Cerebellar nuclear complex (tissue), 1 donor: ENCODE measurements at places on chromosomes 6 and 20.

DNA sequence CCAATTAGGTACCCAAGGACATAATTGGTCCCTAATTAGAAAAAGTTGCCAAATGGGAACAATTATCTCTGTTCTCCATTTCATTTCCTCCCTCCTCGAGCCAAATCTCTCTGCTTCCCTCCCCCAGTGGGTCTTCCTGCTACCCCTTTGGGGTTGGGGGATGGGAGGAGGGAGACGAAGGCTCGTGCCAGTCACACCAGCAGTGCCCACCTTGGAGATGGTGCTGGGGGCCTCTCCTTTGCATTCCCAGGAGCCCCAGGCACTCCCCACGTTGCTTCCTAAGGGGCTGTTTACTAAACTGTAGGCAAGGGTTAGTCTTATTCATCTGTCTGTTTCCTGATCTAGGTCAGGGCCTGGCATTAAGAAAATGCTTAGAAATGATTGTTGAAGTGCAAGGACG is 33.1 kb downstream of the MDFI start:
- DNase-seq = no peak

- no peak for DNase-seq
These were observed 1334.0 kb upstream of the CITED2 start for GRCh38 chr6:140708441-140708840.

- no peak for DNase-seq
These were observed 6.6 kb downstream of the RNASET2 start for GRCh38 chr6:166949528-166950442.

GRCh38 chr20:15622368-15622767 is 950.9 kb downstream of the KIF16B start:
- no peak for DNase-seq

- no peak for DNase-seq
These were observed 46.0 kb downstream of the CAP2 start for GRCh38 chr6:17439243-17439993.

GRCh38 chr6:161598896-161599295 is 325.0 kb upstream of the AGPAT4 start:
- DNase-seq = no peak

DNA sequence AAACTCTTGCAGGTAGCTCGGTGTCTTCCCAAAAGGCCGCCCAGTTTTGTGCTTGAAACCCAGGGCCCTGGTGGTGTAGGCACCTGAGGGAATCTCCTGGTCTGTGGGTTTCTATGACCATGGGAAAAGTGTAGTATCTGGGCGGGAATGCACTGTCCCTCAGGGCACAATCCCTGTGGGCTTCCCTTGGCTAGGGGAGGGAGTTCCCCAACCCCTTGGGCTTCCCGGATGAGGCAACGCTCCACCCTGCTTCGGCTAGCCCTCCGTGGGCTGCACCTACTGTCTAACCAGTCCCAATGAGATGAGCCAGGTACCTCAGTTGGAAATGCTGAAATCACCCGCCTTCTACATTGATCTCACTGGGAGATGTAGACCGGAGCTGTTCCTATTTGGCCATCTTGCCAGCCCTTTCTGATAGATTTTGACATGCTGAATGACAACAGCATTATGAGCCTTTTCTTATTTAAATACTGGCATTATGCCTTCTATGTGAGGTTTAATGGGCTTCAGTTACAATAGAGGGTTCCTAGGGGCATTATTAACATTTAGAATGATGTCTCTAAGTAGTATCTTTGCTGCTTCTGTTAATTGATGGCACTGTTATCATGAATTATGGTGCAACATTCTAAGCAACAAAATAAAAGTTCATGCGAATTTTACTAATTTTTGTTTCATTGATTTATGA is 133.7 kb upstream of the FLRT3 start:
- no peak for DNase-seq

GRCh38 chr20:43448748-43449535 is 8.8 kb upstream of the SRSF6 start:
- DNase-seq = no peak

DNA sequence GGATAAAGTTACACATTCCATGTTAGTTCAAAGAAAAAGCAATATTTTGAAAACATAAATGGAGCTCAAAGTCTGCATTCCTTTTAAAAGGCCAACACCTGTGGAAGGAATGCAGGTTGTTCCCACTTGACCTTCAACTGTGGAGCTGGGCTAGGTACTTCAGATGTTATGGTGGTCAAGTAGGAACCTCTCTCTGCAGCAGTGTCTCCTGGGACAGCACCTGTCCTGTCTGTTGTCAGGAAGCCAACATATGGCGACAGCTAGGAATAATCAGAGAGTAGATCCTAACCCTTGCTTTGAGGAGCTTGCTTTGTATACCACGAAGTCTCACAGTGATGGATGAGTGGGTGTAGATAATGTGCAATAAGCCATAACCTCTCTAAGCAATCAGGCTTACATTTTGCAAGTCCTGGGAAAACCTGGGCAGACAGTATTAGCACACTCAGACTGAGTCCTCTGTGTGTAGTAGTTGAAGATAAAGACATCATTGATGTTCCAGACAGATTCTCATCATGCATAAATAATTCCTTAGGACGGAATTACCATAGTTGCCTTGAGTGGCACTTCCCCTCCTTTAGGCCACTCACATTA is 347.5 kb downstream of the PRL start:
- DNase-seq = no peak

GRCh38 chr20:50930139-50930975 is 880 bp downstream of the ADNP start:
- DNase-seq = no peak

DNA sequence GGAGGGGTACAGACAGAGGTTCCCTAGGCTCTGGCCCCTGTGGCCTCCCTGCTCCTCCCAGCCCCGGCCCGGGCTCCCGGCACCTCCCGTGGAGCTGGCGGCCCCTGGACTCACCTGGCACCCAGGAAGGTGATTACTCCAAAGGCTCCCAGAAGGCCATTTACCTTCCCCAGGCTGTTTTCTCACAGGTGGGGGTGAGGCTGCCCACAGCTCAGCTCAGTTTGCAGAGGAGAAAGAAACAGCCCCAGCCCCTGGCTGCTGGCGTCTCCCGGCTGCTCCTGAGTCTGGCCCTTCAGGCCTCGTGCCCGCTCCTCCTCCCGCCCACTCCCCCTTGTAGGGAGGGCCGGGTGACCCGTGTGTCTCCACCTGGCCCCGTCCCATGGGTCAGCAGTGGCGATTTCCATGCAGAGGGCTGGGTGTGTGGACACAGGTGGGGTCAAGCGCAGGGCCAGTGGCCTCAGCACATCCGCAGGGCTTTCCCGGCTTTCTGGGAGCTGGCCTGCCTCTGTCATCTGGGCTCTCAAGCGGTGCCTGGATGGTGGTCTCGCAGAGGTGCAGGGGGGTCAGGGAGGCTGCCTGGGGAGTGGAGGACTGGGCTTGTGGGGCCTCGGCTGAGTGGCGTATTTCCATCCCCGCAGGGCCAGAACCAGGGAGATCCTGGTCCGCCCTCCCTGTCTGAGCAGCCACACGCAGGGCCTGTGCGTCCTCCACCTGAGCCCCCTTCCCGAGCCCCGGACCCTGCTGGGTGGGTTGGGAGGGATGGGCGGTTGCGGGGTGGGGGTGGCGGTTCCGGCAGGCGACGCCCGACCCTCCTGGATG is 20.2 kb upstream of the GATA5 start:
- DNase-seq = no peak

DNA sequence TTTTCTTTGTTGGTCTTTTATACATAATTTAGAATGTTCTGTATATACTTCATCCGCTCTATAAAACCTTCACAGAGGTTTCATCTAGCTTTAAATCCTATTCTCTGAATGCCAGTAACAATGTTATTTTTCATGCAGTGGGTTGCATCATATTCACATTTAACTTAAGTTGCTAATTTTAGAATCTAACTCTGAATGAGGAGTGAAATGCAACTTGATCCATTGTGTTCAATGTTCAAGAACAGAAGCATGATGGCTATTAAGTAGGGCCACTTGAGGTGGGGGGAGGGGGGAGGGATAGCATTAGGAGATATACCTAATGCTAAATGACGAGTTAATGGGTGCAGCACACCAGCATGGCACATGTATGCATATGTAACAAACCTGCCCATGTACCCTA is 224.5 kb downstream of the NKAIN2 start:
- DNase-seq = no peak

- no peak for DNase-seq
These were observed 14.5 kb downstream of the PREP start for GRCh38 chr6:105388392-105388791.

GRCh38 chr20:33442136-33443005 is 1.2 kb downstream of the SNTA1 start:
- DNase-seq = no peak
